ENCODE measurements at places on chromosomes 4 and X.
A peak's percentile ranks its signal among the peaks of the same experiment; 100 is the strongest.

- no peak for DNase-seq
These were observed 608.7 kb downstream of the TLL1 start for GRCh38 chr4:166481739-166482138.

- no peak for DNase-seq
These were observed 179.1 kb downstream of the GC start for GRCh38 chr4:71604785-71605184.

DNA sequence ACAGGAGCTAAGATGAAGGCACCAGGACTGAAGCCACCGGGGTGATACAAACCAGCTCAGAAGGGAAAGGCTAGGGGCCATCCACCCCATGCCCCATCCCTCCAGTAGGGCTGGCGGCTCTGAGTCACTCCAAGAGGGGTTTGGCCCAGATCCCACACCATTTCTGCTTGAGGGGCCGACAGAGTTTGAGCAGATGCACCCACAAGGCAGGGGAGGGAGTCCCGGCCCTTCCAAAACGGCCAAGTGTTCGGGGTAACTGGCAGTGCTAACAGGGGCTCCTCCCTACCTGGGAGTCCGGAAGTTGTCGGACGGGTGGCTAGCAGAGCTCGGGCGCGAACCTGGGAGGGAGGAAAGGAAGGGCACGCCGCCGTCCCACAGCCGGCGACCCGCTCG is 412 bp downstream of the SLC10A3 start:
- peak; percentile 54 for DNase-seq

- DNase-seq = no peak
These were observed 388.6 kb downstream of the PCDH7 start for GRCh38 chr4:31108762-31109161.

GRCh38 chr4:172011196-172011595 is 198.0 kb downstream of the GALNTL6 start:
- no peak for DNase-seq

GRCh38 chrX:71930298-71930697 is 19.7 kb downstream of the NHSL2 start:
- no peak for DNase-seq

- peak; percentile 13 for DNase-seq
These were observed 772.9 kb upstream of the SLIT2 start for GRCh38 chr4:19478791-19479190.

GRCh38 chr4:75169020-75169419 is 236.1 kb downstream of the PARM1 start:
- DNase-seq = no peak

- DNase-seq = no peak
These were observed 20.4 kb upstream of the SCD5 start for GRCh38 chr4:82818664-82819662.

- no peak for DNase-seq
These were observed 424.4 kb upstream of the FAM241A start for GRCh38 chr4:111720866-111721265.

DNA sequence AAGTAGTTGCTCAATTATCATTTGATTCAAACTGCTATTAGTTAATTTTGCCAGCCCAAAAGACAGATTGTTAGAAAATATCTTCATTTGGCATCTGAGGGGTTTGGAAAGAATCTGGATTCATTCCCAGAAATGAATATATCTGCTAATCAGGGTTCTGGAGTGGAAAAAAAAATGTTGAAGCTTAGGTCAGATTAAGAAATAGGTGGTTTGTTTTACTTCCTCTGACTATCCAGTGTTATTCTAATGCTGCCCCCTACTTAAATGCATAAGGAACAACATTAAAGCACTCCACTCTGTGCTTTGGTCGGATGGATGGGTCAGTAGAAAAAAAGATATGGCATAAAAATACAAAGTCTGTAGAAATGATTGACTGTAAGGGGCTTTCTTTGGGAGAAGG is 89.0 kb downstream of the LUZP4 start:
- no peak for DNase-seq

GRCh38 chrX:53347948-53348347 is 66.6 kb upstream of the IQSEC2 start:
- no peak for DNase-seq

GRCh38 chr4:6116696-6117285 is 83.6 kb downstream of the JAKMIP1 start:
- DNase-seq = no peak

DNA sequence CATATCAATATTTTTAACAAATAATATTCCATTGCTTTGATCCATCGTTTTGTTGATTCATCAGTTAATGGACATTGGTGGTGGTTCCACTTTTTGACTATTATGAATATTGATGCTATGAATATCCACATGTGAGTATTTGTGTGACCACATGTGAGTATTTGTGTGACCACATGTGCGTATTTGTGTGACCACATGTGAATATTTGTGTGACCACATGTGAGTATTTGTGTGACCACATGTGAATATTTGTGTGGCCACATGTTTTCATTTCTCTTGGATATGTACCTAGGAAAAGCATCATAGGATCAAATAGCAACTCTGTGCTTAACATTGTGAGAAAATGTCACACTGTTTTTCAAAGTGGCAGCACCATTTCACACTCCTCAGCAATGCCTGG is 433.6 kb upstream of the FRG1 start:
- DNase-seq = no peak

- no peak for DNase-seq
These were observed 109.4 kb downstream of the FHIP1A start for GRCh38 chr4:151518359-151518758.

DNA sequence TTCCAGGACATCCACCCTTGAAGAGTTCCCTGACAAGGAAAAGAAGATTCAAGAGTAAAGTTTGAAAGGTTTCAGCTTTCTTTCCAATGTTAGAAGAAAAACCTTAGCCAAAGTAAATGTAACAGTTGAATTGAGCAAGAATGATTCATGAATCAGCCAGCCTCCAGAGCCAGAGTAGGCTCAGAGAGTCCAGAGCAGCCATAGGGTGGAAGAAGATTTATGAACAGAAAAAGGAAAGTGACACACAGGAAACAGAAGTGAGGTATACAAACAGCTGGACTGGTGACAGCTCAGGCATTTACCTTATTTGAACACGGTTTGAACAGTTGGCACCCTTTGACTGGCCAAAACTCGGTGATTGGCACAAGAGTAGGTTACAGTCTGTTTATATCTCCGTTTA is 63.2 kb downstream of the QDPR start:
- DNase-seq = peak; percentile 50

- no peak for DNase-seq
These were observed 10.0 kb downstream of the ABHD18 start for GRCh38 chr4:127975121-127975770.

DNA sequence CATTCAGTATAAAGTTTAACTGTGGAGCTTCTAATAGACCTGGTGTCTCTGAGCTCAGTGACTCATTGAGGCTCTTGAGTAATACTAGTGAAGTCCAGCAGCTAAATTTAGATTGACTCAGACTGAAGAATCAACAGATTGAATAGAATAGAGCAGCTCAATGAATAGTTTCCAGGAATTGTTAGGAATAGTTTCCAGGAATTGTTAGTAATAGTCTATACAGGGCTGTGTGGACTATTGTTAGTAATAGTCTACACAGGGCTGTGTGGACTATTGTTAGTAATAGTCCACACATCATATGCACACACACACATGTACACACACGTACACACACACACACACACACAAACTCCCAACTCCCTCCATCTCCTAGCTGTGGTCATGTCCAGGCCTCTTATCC is 3.0 kb downstream of the GIMD1 start:
- DNase-seq = peak; percentile 68

- no peak for DNase-seq
These were observed 713.4 kb downstream of the PCDH18 start for GRCh38 chr4:136818811-136819330.

GRCh38 chr4:76058888-76059426 is 15.6 kb upstream of the ART3 start:
- no peak for DNase-seq

DNA sequence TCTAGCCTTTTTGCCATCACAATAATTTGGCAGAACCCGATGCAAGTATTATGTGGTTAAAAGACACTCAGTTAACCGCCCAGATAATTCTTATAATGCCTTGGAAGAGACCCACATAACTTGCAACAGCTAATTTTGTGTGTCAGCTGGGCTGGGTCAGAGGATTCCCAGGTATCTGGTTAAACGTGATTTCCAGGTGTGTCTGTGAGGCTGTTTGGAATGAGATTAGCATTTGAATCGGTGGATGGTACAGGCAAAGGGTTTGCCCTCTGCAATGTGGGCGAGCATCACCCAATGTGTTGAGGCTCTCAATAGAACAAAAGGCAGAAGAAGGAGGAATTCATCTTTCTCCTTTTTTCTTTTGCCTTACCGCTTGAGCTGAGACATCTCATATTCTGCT is 314.2 kb upstream of the PUDP start:
- no peak for DNase-seq

DNA sequence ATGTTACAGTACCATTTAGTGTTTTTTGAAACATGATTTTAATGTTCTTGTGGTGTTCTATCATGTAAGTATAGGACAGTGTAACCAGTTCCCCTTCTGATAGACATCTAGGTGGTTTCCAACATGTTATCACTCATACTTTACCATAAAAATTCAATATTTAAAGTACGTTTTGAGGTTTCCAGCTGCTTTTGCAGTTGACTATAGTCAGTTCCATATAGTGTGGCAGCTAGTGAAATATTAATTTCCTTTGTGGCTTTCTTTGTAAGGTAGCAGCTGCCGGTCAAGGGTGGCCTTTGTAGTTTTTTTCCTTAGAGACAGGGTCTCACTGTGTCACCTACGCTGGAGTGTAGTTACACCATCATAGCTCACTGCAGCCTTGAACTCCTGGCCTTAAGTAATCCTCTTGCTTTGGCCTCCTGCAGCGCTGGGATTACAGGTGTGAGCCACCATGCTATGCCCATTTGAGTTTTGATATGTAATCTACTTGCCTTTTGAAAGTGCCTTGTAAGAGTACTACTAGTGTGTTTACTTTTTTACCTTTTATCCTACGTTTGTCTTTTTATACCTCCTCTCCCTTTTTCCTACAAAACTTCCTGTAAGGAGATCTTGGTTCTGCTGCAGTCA is 63.0 kb downstream of the ARHGAP10 start:
- DNase-seq = no peak

- no peak for DNase-seq
These were observed 45.5 kb upstream of the ZNF518B start for GRCh38 chr4:10502717-10503116.
